ENCODE measurements at places on chromosomes 1 and 21. TPM values are rescaled to one million over a fixed set of nuclear protein-coding genes. Genes with fewer than 3 reads are reported as not detected.

DNA sequence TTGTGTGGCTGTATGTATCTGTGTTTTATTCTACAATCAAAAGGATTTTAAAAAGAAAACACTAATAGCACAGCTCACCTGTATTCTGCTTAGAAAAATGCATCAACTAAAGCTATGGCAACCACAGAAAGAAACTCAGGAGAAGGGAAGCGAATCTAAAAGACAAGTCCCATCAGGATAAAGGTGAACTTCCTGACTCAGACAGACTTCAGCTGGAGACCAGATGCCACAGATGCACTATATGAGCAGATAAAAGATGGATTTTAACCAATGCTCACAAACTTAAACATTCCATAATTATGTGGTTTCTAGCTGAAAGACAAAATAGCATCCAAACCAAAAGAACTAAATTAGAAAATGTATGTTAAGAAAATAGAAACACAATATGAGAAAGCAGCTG lies 231.0 kb downstream of the RERE start:
- DNase-seq: no peak

DNA sequence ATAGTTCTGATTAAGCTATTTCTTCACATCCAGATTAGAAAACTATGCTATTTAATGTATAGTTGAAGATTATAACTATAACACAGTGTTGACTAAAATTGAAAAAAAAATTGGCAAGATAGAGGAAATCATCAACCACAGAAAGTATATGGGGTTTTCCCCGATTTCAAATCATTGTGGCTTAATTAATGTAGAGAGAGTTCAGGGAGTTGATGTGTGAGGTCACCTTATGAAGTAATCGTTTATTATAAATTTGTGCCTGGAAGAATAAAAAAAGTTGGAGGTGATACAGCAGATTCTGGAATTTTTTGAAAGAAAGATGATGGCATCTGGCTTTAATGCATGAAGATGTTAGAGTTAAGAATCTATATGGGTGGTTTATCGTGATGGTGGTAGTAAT lies 84.3 kb downstream of the PTGS2 start:
- no peak for DNase-seq

- DNase-seq: no peak
Observed at GRCh38 chr21:31221043-31221442, 123.0 kb downstream of the TIAM1 start.

- DNase-seq: no peak
Observed at GRCh38 chr1:22208973-22209378, 66.1 kb upstream of the WNT4 start.

Gene PPIAL4G
- 0.31 TPM for total RNA-seq

Gene ATF3
- total RNA-seq: 3.1 TPM

DNA sequence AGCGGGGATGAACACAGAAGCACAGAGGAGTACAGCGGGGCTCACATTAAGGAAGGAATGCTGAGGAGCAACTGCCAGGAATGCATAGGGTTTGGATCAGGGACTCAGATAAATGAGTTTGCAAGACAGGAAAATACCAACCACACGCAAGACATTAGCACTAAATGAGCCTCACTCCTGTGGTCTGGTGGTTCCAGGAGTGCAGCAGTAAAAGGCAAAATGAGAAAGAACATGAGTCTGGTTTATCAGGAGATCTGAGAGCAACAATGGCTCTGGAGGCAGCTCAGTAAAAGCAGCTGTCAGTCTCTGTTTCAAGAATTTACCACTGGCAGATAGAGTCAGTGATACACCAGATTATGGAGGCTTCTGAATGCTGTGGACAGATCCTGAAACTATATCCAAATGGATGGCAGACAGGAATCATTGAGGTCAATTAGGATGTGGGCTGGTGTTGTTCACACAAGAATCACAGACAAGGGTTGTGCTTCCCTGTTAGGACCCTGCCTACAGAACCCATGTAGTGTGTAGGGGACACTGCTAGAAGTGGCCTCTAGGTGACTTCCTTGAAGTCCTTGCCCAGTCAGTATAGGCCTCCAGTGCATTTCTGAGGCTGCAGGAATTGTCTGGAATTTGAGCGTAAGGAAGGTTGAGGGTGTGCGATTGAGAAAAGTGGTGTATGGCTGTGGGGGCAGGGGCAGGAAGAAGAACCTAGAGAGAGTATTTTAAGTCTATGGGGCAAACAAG lies 50.3 kb downstream of the CASQ2 start:
- DNase-seq: no peak

Gene GPR157
- total RNA-seq: 0.47 TPM

- no peak for DNase-seq
Observed at GRCh38 chr1:195462646-195463045, 1145.6 kb downstream of the KCNT2 start.

DNA sequence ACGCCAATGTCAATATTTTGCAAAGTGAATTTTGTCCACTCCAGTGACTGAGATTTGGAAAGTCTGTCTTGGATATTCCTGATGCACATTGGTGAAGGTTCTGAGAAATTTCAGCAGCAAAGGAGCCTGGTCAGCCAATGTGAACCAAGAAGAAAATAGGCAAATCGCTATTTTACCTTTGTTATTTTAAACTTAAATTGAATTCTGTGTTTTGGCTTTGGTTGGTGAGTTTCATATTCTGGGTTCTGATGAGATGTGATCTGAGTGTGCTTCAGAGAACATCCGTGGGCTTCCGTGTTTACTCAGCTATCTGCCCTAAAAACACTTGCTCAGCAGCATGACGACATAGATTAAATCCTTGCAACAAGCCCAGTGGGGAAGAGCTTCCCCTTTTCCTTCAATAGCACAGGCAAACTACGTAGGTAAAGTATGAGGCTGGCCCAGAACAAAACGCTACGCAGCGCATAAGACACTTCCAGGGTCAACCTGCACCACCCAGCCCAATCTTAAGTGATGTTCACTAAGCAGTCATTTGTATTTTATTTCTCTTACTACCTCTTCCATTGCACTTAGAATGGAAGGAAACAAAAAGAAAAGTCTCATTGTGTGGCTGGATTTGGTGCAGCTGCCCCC lies 176.4 kb upstream of the KAZN start:
- no peak for DNase-seq

Gene ERICH3
- total RNA-seq: 16.7 TPM

GRCh38 chr1:93080179-93080823 lies 1.2 kb downstream of the MTF2 start:
- no peak for DNase-seq

Gene RPTN
- not detected for total RNA-seq

Gene INAVA
- total RNA-seq: 1.4 TPM

- DNase-seq: no peak
Observed at GRCh38 chr1:220789532-220790147, 2.9 kb downstream of the MTARC1 start.

GRCh38 chr21:16908077-16908476 lies 604.8 kb upstream of the CXADR start:
- no peak for DNase-seq

DNA sequence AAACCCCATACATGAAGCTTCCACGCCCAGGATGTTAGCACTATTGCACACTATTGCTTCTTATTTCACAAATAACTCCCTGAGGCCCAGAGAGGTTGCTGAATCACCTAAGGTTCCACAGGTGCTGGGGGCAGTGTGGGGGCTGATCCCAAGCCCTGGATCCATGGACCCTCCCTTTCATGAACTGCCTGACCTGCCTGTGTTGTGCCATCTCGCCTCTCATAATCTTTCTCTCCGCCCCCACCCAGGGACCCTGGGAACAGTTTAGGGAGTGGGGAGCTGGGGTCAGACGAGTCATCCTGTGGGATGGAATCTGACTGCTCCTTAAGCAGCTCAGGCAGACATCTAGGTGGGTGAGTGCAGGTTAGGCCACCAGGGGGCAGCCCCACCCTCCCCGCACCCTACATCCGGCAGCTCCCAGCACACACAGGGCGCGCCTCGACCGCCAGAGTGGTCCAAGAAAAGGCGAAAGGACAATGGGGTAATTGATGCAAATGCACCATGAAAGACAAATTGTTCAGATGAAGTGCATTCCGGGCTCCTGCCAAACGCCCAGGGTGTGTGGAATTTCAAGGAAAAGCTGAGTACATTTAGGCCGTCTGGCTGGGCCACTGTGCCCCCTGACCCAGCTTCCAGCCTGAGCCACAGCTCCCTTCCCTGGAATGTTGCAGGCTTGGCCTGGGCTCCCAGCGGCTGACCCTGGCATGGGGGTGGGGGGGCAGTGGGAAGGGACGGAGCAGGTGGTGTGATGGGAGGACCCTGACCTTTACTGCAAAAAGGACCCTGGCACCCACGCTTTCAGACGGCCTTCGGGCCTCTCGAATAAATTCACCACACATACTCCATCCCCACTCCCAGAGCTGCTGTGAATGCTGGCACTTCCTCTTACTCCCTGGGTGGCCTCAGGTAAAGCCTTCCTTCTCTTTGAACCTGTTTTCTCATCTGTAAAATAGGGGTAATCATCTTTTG lies 20.8 kb downstream of the PHLDA3 start:
- peak; percentile 68 for DNase-seq

Gene ACTN2
- total RNA-seq: 59.1 TPM

DNA sequence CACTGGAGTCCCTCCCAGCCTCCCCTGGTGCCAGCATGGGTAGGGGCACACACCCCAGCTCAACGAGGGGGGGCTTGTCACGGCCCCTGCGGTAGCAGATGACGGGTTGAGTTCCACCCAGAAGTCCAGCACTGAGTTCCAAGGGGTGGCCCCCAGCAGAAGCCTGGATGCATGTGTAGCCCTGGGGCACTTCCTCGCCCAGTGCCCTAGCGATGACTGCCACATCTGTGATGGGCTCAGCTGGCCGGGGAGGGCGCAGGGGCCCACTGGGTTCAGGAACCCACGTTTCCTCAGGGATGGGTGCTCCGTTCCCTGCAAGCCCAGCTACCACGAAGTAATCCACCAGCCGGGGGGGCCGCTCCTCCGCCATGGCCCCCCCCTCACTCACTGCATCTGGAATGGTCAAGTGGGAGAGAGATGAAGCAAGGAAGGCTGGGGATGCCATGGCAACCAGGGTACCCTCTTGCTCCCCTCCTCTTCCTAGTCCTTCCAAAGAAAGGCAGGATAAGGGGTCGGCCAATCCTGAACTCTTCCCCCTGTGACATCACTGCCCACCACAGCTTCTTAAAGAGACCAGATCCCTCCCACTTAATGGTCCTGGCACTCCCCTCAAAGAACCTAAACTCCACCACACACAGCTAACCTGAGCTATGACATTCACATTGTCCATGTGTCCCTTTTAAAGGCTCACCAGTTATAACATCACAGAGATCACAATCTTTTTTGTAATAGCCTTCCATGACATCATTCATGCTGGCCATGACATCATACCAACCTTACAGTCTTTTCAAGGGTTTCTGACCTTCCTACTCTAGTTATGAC lies 2.3 kb downstream of the DENND4B start:
- no peak for DNase-seq

Gene ZMYND12
- total RNA-seq: not detected

Gene SDC3
- total RNA-seq: 66.1 TPM
